Stimulated activated CD4-positive, alpha-beta T cell treated with anti-CD3 and anti-CD28 coated beads, Interleukin-1b, Interleukin-23, amount 100 ng/mL, for 1 hour (primary cell): ENCODE measurements at places on chromosomes 7 and 10.

GRCh38 chr7:45075355-45075644 is 13.5 kb downstream of the NACAD start:
- no peak for DNase-seq

GRCh38 chr10:82866424-82867020 is 991.5 kb downstream of the NRG3 start:
- DNase-seq = no peak

- DNase-seq = no peak
Measured at GRCh38 chr10:119026301-119027110, 3.0 kb upstream of the NANOS1 start.

DNA sequence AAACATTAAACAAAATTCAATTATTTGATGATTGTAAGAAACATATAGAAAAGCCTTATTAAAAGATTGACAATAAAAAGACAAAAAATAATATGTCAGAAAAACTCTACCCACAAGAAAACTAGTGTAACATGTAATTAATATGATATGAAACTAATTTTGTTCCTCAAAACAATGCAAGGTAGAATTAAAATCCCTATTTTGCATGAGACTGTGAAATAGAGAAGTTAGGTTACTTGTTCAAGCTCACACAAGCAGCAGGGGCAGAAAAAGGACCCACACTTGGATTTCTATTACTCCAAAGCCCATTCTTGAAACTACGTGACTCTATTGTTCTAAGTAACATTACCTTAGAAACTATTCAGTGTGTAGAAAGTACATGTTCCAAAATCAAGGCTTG is 96.4 kb downstream of the KCNMA1 start:
- DNase-seq = no peak

GRCh38 chr7:150340024-150340749 is 1.2 kb downstream of the RARRES2 start:
- DNase-seq = no peak

- DNase-seq = no peak
Measured at GRCh38 chr10:91190876-91191583, 29.4 kb upstream of the PCGF5 start.

GRCh38 chr7:157497744-157498651 is 161.2 kb downstream of the DNAJB6 start:
- no peak for DNase-seq

GRCh38 chr10:90306187-90306586 is 551.7 kb downstream of the HTR7 start:
- no peak for DNase-seq

GRCh38 chr10:81541517-81541916 is 333.5 kb upstream of the NRG3 start:
- no peak for DNase-seq

- no peak for DNase-seq
Measured at GRCh38 chr10:24551161-24551560, 172.5 kb downstream of the ARHGAP21 start.

GRCh38 chr10:125828311-125828710 is 5.0 kb downstream of the BCCIP start:
- DNase-seq = no peak
